ENCODE measurements at places on chromosomes 1 and 21. TPM values are rescaled to one million over a fixed set of nuclear protein-coding genes. Genes with fewer than 3 reads are reported as not detected.

- H3K27ac ChIP-seq, result no peak overlapping the region
- no peaks in the 10 kb centered on the region for H3K36me3 ChIP-seq
- no peak overlapping the region for H3K4me3 ChIP-seq
- H3K27me3 ChIP-seq, result no peaks in the 10 kb centered on the region
- DNase-seq, result no peak
Measured at GRCh38 chr1:83118472-83118871, 880.5 kb downstream of the TTLL7 start.

DNA sequence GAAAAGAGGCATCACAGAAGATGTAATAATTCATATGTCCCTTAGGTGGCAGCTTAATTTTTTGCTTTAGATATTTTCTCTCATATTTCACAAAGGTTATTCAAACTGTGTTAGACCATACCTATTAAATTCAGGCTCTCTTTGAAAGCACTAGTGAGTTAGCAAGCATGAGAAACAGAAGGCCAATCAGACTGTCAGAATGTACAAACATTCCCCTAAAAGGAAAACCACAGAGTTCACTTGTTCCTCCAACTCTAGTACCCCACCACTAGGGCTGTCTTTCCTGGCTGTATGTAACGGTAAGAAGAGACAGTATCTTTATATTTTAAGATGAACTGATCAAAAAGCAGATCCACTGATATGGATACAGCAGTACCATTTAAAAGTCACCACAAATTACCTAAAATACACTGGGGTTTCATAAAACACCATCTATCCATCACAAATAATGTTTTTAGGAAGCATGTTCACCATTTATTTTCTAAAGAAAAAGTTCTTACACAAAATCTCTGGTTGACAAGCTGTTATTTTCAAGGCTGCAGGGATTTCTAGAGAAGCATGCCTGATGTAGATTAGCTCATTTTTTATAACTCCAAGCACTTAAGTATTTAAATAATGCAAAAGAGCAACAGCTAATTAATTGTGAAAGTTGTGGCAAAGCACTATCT is 1.8 kb downstream of the ARPC5 start:
- H3K27me3 ChIP-seq, result no peaks in the 10 kb centered on the region
- peaks cover 16% of the 10 kb centered on the region for H3K4me1 ChIP-seq

DNA sequence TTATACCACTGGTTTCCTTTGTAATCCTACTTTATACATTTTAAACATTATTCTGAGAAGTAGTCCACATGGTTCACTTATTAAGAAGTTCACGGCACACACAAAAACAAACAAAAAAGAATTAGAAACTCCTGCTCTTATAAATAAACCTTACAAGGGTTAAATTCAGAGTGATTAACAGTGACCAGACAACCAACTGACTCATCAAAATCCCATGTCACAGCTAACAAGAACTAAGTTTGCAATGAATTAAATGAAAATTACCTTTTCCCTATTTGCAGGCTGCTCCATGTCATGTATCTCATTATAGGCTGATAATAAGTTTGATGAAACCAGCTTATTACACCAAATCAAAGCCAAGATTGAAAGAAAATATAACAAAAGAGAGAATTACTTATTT is 77.5 kb downstream of the PUM1 start:
- no peak overlapping the region for H3K4me3 ChIP-seq
- H3K4me1 ChIP-seq, result peaks cover 6% of the 10 kb centered on the region
- H3K36me3 ChIP-seq, result peaks cover 33% of the 10 kb centered on the region
- H3K27me3 ChIP-seq, result no peaks in the 10 kb centered on the region
- DNase-seq, result no peak

DNA sequence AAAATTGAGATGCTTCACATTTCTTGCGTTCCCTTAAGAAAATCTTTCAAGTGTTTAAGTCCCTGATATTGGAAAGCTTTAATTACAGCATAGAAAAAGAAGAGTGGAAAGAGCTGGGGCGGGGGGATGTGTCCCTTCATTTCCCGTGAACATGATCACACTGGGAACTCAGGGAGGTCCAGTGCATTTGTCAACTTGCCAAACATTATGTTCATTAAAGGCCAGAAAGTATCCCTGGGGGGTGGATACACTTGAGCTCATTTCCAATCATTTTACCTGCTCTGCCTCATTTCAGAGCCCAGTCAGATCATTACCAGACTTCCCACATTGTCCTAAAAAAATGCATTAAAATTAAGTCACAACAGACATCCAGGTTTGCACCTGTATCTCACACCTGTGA is 123.6 kb upstream of the KCNJ15 start:
- H3K27me3 ChIP-seq, result no peaks in the 10 kb centered on the region
- H3K4me1 ChIP-seq, result no peaks in the 10 kb centered on the region
- H3K27ac ChIP-seq, result no peak overlapping the region

DNA sequence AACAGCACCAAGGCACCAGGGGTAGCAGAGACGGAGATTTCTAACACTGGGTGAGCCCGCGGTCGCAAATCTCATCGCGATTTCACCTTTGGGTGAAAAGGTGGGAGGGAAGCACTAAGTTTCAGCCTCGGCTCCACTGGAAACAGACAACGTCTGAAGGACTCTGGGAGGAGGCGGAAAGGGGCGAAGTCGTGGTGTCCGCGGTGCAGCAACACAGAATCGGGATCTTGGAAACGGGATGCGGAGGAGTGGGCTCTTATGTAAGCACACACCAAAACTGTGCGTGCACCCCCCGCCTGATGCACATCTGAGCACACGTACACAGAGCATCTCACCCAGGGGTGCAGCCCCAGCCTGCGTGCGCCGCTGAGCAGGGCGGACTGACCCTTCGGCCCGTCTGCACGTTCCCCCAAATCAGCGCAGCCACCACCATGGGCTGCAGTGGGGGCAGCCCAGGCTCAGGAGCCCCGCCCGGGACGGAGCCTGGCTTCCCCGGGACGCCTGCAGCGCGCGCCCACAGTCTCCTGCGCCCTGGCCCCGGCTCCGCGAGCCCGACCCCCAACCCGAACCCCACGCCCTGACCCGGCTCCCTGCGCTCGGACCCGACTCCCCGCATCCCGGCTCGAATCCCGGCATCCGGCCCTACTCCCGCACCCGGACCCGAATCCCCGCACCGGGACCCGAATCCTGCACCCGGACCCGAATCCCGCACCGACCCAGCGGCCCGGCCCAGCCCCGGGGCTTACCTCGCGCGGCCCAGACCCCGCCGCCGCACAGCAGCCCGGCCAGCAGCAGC is 670 bp downstream of the CLSTN1 start:
- H3K36me3 ChIP-seq, result no peaks in the 10 kb centered on the region
- peak overlapping the region; percentile 68 for H3K4me3 ChIP-seq
- H3K27ac ChIP-seq, result no peak overlapping the region

DNA sequence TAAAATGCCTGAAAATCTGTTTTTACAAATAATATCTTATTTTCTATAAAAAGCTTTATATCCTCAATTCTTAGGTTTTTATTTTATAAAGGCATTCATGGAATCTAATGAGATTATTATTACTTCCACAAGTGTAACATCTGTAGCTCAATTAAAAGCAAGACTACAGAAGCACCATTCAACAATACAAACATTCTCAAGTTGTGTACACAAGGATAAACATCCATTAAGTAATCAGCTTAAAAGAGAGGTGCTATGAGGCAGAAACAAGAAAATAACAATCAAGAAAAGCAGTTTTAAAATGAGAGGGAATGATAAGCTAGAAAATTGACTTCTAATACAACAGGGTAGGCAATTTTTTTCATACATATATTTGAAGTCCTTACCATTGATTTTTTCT is 326.1 kb downstream of the MRPL39 start:
- H3K4me3 ChIP-seq, result no peak overlapping the region
- no peaks in the 10 kb centered on the region for H3K36me3 ChIP-seq
- no peak overlapping the region for H3K27ac ChIP-seq
- no peak for DNase-seq
- no peaks in the 10 kb centered on the region for H3K27me3 ChIP-seq
- no peaks in the 10 kb centered on the region for H3K4me1 ChIP-seq

GRCh38 chr1:61051719-61052394 is 30.5 kb upstream of the NFIA start:
- H3K4me3 ChIP-seq, result no peak overlapping the region
- DNase-seq, result peak; percentile 23
- H3K36me3 ChIP-seq, result no peaks in the 10 kb centered on the region
- H3K27me3 ChIP-seq, result peaks cover 41% of the 10 kb centered on the region

Gene CDA
- 5.3 TPM for total RNA-seq

All from natural killer cell (primary cell).